ENCODE measurements at places on chromosomes 3 and 15.

- DNase-seq, result no peak
Observed at GRCh38 chr3:167983583-167983982, 112.1 kb downstream of the GOLIM4 start.

DNA sequence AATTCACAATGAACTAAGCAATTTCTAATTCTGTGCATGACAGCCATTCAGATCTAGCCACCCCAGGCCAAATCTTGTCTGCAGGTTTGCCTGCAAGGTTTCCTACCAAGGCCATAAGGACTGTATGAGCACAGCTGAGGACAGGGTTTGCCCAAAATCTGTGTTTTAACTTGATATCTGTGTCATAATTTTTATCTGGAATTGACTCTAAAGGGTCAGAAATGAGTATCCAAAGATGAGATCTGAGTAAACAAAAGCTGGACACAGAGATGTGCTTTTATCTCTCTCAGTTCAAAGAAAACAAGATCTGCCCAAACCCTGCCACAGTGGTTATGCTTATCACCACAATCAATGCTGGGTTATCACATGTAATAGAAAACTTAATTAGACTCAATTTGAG is 154.6 kb upstream of the COL8A1 start:
- DNase-seq, result no peak

DNA sequence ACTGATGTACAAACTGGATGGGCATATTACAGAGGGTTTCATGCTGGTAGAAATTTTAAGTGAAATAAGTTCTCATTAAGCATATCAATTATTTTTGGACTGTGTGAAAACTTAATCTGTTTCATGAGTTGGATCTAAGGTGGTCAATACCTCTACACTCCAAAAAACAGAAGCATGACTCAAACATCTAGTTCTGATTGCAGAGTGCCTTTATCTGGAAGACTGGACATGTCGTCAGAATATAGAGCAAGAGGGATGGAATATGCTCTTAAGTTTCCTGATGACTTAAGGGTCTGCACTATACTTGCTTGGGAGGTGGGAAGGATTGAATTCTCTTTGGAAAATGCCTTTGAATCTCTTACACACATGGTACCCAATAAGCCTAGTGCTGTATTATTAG is 138.3 kb downstream of the LPP start:
- no peak for DNase-seq

- DNase-seq, result no peak
Observed at GRCh38 chr3:44939581-44940036, 36.4 kb downstream of the ZDHHC3 start.

DNA sequence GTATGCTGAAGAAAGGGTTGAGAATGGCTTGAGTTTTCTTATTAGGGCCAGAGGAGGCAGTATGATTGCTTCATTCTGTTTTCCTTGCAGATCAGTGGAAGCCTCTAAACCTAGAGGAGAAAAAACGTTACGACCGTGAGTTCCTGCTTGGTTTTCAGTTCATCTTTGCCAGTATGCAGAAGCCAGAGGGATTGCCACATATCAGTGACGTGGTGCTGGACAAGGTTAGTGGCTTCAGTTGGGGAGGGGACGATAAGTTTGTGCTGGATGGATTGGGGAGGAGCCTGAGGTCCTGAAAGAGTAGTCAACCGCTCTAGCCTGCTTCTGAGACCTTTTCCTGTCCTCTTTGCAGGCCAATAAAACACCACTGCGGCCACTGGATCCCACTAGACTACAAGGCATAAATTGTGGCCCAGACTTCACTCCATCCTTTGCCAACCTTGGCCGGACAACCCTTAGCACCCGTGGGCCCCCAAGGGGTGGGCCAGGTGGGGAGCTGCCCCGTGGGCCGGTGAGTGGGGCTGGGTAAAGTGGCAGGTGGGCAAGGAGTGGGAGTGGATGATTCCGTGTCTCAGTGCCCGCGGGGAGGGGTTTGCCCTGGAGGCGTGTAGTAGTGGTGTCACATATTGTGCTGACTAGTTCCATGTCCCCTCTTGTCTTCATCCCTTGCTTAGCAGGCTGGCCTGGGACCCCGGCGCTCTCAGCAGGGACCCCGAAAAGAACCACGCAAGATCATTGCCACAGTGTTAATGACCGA is 8.5 kb downstream of the EIF4G1 start:
- no peak for DNase-seq

GRCh38 chr3:42660898-42661297 is 7.4 kb downstream of the ZBTB47 start:
- no peak for DNase-seq

GRCh38 chr3:28667646-28668621 is 319.3 kb upstream of the AZI2 start:
- peak; percentile 60 for DNase-seq
